Dermis blood vessel endothelial cell (primary cell): ENCODE measurements at places on chromosomes 2 and 18. TPM values are rescaled to one million over a fixed set of nuclear protein-coding genes. Genes with fewer than 3 reads are reported as not detected.

- no peak for DNase-seq
These were observed 91.8 kb upstream of the RFX8 start for GRCh38 chr2:101566632-101567228.

- DNase-seq = no peak
These were observed 45.3 kb upstream of the SMAD7 start for GRCh38 chr18:48996041-48996440.

DNA sequence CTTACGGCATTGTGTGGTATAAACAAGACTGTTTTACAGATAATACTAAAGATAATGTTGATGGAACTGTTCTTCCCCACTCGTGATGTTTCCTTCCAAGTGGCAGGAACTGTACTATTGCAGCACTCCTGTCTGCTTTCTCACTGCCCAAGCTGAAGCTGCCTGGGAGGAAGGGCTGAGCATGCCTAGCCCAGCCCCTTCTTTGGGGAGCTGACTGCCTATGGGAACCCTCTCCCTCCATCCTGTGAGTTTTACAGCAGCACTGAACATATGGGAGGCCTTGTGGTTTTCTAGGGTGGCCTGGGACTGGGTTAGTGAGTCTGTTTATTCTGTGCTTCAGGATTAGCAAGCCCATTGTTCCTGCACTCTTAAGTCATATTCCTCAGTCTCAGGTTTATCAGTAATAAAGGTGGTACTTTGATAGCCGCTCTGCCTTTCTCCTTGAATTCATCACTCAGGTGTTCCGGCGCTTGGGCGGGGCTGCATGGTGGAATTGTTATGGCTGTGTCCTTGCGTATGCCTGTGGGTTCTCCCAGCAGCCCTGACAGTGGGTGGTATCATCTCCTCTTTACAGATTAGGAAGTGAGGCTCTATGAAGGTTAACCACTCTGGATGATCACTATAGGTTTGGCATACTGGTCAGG lies 379.7 kb downstream of the PTPRM start:
- peak; percentile 66 for DNase-seq

- no peak for DNase-seq
These were observed 74.3 kb downstream of the PDK1 start for GRCh38 chr2:172630181-172630580.

DNAJC5G gene
- 0.93 and 2.7 TPM in 2 replicates for total RNA-seq

GRCh38 chr2:98356729-98357128 lies 10.5 kb downstream of the CNGA3 start:
- no peak for DNase-seq

GRCh38 chr2:197075754-197076337 lies 149.3 kb upstream of the PGAP1 start:
- DNase-seq = peak; percentile 44

GRCh38 chr2:2229626-2230432 lies 101.2 kb downstream of the MYT1L start:
- peak; percentile 4 for DNase-seq

GRCh38 chr18:44627280-44627679 lies 53.4 kb upstream of the SETBP1 start:
- DNase-seq = no peak

DNA sequence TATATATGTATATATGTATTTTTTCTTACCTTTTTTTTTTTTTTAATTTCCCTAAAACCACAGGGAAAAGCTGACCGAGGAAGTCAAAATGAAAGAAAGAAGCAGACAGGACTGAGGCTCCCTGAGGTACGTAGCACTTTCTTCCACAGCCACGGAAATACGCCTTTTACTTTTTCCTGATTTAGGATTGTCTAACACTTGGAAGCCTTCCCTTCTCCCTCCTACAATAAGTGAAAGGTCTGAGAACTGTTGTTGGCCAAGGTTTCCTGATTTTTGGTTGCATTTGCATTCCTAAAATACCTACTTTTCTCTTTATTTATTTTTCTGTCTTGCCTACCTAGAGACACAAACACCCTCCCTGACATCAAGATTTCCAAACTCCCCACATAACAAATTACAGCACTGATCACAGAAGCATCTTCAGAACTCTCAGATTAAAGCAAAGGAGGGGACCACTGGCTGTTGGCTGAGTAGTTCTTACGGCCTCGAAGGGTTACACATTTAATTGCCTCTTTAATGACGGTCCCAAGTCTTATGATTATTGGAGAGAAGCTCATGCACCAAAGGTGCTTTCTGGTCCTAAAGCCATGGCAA lies 778.5 kb upstream of the FANCL start:
- DNase-seq = no peak

CYP1B1 gene
- 2.7 and 5.6 TPM in 2 replicates for total RNA-seq

- DNase-seq = peak; percentile 78
These were observed 17.6 kb upstream of the PPP4R1 start for GRCh38 chr18:9631814-9632496.
